Activated CD4-positive, alpha-beta memory T cell treated with anti-CD3 and anti-CD28 coated beads, Interleukin-2, amount 10 ng/mL, durations not matched to agents 7 days and 5 days (primary cell): ENCODE measurements at places on chromosomes 4 and X.

DNA sequence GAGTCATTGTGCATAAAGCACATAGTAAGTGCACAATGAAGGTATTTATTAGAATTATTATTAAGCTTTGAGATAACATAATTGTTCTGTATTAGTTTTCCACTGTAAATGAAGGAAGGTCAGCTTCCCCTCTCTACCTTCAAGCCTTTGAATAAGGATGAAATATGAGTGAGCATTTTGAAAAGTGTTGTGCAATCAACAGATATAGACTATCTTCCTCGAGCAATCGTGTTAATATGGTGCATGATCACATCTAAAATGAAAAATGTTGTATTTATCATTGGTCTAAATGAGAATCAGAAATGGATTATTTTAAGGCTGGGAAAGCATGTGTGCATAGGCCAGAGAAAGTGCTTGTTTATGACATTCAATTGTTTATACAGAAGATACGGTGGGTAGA is 1474.6 kb upstream of the TENM3 start:
- H3K27ac ChIP-seq = no peak overlapping the region
- DNase-seq = no peak
- no peaks in the 10 kb centered on the region for H3K27me3 ChIP-seq
- no peak overlapping the region for H3K4me3 ChIP-seq

DNA sequence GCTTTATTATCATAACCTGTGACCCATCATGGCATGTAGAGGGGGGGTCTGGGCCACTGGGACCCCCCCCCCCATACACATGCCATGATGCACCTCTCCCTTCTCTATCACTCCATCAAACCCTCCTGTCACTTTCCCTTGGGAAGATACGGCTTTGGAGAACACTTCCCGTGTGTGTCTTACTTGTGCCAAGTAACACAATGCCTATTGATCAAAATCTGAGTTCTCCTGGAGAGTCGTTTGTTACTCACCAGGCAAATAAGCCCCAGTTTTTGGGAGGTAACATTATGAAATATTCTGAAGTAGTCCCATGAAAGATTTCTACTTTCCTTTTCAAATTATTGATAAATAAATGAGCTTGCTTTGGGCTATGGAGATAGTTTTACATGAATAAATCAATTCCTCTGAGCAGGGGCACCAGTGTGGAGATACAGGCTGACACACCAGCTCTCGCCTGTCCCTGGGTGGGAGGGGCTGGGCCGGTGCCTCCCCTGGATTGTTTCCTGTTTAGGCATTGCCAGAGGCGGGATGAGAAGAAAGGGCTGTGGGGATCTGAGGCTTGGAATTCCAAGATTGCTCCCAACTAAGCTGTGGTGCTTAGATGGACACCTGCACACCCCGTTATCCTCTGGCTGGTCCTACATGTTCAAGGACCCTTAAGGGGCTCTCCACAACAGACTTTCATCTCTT is 63.2 kb upstream of the WWC2 start:
- no peak overlapping the region for H3K4me3 ChIP-seq
- peaks cover 2% of the 10 kb centered on the region for H3K27me3 ChIP-seq
- H3K36me3 ChIP-seq = no peaks in the 10 kb centered on the region
- H3K27ac ChIP-seq = no peak overlapping the region
- DNase-seq = no peak

GRCh38 chrX:153338836-153339235 is 4.9 kb downstream of the ZNF275 start:
- H3K36me3 ChIP-seq = peaks cover 65% of the 10 kb centered on the region
- peak overlapping the region; percentile 49 for H3K27ac ChIP-seq
- DNase-seq = no peak
- peaks cover 84% of the 10 kb centered on the region for H3K4me1 ChIP-seq
- peak overlapping the region; percentile 22 for H3K4me3 ChIP-seq
- H3K27me3 ChIP-seq = no peaks in the 10 kb centered on the region

DNA sequence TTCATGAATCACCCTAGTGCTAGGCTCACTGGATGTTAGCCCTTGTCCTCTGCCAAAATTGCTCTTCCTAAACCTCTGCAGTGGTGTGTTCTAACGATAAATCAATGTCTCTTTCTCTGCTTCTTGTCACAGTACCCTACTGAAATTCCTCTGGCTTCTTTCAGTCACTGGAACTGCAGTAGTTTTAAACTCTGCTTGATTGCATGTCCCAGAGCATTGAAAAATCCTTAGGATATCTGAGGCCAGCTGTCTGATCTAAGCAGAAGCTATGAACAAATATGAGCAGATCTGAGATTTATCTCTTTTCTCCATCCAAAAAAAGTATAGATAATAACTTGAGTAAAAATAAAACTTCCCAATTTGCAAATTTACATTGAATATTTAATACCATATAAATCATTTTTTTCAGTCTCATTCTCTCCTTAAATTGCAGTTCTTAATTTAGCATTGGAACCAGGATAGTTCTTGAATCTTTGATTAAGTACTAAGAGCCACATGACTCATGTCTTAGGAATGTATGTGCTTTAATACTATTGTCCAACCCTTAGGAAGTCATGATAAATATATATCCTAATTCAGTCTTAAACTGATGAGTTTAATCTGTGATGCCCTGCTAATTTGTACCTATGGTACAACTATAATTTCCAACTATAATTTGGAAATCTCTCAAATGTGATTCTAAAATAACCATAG is 169.7 kb downstream of the PDHA2 start:
- H3K4me1 ChIP-seq = no peaks in the 10 kb centered on the region
- H3K27ac ChIP-seq = no peak overlapping the region
- no peak overlapping the region for H3K4me3 ChIP-seq
- no peak for DNase-seq
- no peaks in the 10 kb centered on the region for H3K27me3 ChIP-seq
- H3K36me3 ChIP-seq = no peaks in the 10 kb centered on the region

GRCh38 chrX:13257223-13258051 is 62.4 kb downstream of the ATXN3L start:
- no peaks in the 10 kb centered on the region for H3K27me3 ChIP-seq
- no peak for DNase-seq
- no peaks in the 10 kb centered on the region for H3K36me3 ChIP-seq
- H3K4me3 ChIP-seq = no peak overlapping the region

DNA sequence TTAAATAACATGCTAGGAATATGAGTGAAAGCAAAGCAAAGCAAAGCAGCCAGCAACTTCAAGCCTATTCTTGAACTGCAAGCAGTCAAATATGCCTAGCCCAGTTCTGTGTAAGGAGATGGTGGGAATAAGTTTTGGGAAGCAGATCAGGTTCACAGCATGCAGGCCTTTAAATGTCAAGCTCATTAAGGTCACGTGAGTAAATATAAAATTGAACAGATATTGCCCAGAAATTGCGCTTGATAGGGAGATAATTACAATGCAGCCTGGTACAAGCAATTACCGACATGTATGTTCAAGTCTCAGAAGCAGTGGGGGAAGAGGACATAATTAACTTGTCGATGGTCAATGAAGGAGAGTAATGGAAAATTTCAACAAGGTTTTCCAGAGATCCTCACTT is 6.0 kb downstream of the GNPDA2 start:
- no peak for DNase-seq
- H3K4me3 ChIP-seq = no peak overlapping the region
- H3K4me1 ChIP-seq = peaks cover 16% of the 10 kb centered on the region

- no peaks in the 10 kb centered on the region for H3K27me3 ChIP-seq
- no peak for DNase-seq
- H3K36me3 ChIP-seq = no peaks in the 10 kb centered on the region
- no peak overlapping the region for H3K27ac ChIP-seq
- H3K4me3 ChIP-seq = no peak overlapping the region
- H3K4me1 ChIP-seq = no peaks in the 10 kb centered on the region
These were observed 40.0 kb downstream of the PWWP3B start for GRCh38 chrX:106208154-106208553.

GRCh38 chrX:1874899-1875298 is 260.0 kb downstream of the ASMT start:
- H3K4me3 ChIP-seq = no peak overlapping the region
- DNase-seq = no peak
- H3K36me3 ChIP-seq = no peaks in the 10 kb centered on the region
- no peak overlapping the region for H3K27ac ChIP-seq

DNA sequence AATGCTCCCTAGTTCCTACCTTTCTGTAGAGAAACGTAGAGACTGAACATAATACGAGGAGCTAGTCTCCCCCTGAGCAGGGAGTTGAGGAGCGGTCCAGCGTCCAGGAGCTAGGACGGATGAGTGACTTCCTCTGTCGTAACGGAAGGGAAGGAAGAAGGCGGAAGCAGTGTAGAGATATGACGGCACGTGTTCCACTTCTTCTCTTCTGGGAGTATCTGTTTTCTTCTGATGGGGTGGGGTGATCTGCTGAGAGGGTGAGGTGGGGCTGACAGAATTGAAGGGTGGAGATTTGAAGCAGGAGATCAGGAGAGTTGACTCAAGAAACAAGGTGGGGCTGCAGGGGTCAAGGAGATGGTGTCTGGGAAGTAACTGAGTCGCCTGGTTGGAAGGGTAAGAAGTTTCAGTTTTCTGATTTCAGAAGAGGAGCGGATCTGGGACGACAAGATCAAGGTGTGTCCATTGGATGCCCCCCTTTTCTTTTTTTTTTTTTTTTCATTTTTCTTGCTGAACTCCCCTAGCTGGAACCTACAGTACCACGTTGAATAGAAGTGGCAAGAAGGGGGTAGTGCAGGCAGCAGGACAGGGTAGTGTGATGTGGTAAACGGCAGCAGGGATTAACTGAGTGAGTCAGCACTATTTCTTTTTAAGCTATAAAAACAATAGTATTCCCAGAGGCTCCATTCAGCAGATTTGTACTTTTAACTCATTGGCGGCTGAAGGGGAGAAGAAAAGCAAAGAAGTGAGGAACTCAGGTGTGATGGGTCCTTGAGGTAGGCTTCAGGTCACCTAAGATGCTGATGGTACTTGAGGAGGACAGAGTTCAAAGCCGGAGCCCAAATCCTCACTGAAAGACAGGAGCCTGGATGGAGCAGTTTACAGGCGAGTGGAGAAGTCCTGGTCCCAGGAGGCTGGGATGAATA is 50.8 kb upstream of the SETD7 start:
- peak overlapping the region; percentile 2 for H3K4me3 ChIP-seq
- H3K36me3 ChIP-seq = peaks cover 3% of the 10 kb centered on the region
- H3K4me1 ChIP-seq = peaks cover 26% of the 10 kb centered on the region
- DNase-seq = no peak
- peaks cover 17% of the 10 kb centered on the region for H3K27me3 ChIP-seq
- H3K27ac ChIP-seq = no peak overlapping the region

DNA sequence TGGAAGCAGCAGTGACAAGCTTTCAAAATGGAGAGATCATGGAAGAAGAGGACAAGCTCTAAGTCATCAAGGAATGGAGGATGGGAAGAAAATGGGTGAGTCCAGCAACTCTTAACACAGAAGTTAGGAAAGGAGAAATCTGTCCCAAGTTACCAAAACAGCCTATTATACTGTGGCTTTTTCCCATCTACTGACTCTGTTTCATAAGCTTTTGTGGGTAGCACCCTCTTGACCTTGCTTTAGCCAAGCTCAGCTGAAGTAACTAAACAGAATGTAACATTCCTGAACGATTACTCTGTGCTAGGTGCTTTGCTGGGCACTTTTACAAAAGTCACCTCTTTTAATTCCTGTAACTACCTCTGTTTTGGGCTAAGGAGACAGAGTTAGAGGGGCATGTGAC is 54.9 kb downstream of the MAP7D2 start:
- no peak for DNase-seq
- no peak overlapping the region for H3K4me3 ChIP-seq
- peaks cover 2% of the 10 kb centered on the region for H3K27me3 ChIP-seq
- no peaks in the 10 kb centered on the region for H3K36me3 ChIP-seq
- H3K27ac ChIP-seq = no peak overlapping the region

DNA sequence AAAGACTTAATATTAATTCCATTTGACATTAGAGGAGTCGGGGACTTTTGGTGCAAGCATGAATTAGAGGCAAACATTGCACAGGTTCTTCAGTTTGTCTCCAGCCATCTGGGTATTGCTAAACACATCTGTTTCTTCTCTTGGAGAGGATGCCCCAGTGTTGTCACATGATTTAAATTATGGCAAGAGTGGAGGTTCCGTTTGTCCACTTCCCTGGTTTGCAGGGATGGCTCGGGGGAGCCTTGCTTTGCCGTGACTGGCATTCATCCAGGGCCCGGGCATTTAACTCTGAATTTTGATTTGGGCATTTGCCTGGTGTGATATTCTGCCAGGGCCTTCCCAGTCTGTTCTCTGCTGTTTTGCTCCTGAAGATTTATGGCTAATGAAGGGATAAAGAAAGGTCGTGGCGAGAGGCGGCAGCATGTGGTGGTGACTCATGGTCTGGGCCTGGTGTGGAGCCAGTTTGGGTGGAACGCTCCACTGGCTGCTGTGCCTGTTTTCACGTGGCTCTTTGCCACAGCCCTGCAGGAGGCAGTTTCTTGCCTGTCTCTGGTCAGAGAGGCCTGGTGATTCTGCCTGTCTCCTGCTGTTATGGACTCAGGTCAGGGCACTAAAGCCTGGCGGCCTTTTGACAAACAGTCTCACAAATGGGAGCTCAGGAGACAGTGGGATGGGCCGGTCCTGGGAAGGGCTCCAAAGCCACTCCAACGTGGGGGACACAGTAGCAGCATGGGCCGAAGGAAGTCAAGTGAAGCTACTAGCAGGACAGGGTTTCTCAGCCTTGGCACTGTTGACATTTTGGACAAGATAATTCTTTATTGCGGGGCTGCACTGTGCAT is 99.4 kb upstream of the PGRMC2 start:
- no peaks in the 10 kb centered on the region for H3K36me3 ChIP-seq
- no peaks in the 10 kb centered on the region for H3K27me3 ChIP-seq
- H3K4me3 ChIP-seq = no peak overlapping the region
- no peak for DNase-seq
- H3K27ac ChIP-seq = no peak overlapping the region
- no peaks in the 10 kb centered on the region for H3K4me1 ChIP-seq

GRCh38 chr4:46249106-46249505 is 125.3 kb upstream of the GABRG1 start:
- H3K4me1 ChIP-seq = no peaks in the 10 kb centered on the region
- no peaks in the 10 kb centered on the region for H3K36me3 ChIP-seq
- DNase-seq = no peak
- no peak overlapping the region for H3K4me3 ChIP-seq
- H3K27me3 ChIP-seq = no peaks in the 10 kb centered on the region

- DNase-seq = no peak
- no peak overlapping the region for H3K4me3 ChIP-seq
- no peak overlapping the region for H3K27ac ChIP-seq
- H3K27me3 ChIP-seq = no peaks in the 10 kb centered on the region
- no peaks in the 10 kb centered on the region for H3K36me3 ChIP-seq
These were observed 93.6 kb downstream of the LIMCH1 start for GRCh38 chr4:41631523-41631922.

DNA sequence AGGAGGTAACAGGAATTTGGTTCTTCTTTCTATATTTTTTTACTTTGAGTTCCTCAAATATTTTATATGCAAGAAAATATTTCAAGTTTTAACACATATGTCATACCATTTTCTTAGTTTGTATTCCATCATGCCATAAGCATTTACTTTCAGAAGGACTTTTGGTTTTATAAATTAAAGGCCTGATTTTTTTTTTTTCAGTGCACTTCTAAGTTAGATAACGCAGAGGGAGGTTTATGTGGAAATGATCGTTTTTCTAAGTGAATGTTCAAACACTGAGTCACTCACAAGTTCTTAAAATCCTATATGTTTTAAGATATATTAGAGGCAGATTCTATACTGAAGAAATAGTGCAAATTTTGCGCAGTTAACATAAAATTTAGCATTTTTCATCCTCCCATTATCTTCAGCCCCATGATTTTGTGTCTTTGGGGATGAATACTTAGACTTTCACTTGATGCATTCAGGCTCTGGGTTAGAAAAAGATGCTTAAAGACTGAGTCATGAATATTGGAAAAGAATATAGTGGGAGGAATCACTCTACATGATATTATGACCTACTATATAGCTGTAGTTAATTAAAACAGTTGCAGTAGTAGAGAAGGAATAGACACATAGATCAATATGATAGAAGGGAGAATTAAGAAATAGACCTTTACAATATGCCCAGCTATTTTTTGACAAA is 54.9 kb downstream of the COL4A5 start:
- no peak for DNase-seq
- no peaks in the 10 kb centered on the region for H3K27me3 ChIP-seq
- no peak overlapping the region for H3K4me3 ChIP-seq
- no peaks in the 10 kb centered on the region for H3K4me1 ChIP-seq
- H3K27ac ChIP-seq = no peak overlapping the region
